ENCODE measurements at places on chromosomes 2 and 18.
A peak's percentile ranks its signal among the peaks of the same experiment; 100 is the strongest.

DNA sequence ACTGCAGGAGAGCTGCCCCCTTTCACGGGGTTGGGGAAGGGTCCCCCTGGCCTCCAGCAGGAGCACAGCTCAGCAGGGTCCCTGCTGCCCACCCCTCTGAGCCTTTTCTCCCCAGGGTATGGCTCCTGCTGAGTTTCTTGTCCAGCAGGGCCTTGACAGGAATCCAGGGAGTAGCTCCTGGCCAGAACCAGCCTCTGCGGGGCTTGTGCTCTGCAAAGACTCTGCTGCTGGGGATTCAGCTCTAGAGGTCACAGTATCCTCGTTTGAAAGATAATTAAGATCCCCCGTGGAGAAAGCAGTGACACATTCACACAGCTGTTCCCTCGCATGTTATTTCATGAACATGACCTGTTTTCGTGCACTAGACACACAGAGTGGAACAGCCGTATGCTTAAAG lies 21.2 kb downstream of the FOSL2 start:
- DNase-seq, result no peak

DNA sequence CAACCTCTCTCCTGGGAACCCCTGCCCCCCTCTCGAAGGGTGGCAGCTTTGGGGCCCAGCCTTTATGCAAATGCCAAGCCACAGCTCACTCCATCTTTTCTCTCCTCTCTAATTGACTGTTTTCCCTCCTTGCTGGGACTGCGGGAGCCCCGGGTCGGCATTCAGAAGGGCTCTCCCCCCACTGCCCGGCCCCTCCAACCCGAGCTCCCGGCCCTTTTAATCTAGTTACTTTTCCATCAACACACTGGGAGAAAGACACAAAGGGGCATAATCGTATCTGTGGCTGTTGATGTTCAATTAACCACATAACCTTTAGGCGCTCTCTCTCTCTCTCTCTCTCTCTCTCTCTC lies 95.4 kb downstream of the INHBB start:
- no peak for DNase-seq

GRCh38 chr18:48993586-48993985 lies 42.8 kb upstream of the SMAD7 start:
- peak; percentile 23 for DNase-seq

DNA sequence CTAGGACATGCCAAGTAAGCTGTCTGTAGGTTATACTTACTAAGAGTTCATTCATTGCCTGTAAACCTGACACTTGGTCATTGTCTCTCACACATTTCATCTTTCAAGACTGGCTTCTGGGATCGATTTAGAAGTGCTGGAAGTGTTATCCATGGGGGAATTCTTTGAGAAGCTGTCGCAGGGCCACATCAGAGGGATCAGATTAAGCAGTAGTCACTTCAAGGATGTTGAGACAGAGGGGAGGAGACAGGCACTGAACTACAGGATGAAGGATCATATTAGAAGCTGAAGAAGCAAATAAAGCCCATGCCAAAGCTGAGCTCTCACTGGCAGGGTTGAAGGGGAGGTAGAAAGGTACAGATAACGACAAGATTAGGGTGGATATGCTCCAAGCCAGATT lies 49.0 kb downstream of the CDK15 start:
- no peak for DNase-seq

GRCh38 chr2:164515734-164516133 lies 105.5 kb downstream of the GRB14 start:
- no peak for DNase-seq

DNA sequence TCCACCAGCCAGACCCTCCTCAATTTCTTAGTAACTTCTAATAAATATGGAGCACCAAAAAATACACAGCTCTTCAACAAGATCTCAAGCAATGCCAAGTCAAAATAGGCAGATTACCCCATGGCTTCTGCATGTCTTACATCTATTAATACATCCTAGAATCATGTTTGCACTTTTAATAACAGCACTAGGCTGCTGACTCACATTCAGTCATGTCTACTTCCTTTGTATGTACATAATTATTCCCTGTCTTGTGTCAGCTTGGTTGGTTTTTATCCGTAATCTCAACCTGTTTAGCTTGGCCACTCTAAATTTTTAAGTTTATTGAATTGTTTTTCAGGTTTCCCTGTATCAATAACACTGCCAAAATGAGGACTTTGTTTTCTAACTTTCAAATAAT lies 420.1 kb upstream of the ACVR2A start:
- no peak for DNase-seq

- DNase-seq, result no peak
These were observed 58.2 kb downstream of the MYT1L start for GRCh38 chr2:2272841-2273240.

DNA sequence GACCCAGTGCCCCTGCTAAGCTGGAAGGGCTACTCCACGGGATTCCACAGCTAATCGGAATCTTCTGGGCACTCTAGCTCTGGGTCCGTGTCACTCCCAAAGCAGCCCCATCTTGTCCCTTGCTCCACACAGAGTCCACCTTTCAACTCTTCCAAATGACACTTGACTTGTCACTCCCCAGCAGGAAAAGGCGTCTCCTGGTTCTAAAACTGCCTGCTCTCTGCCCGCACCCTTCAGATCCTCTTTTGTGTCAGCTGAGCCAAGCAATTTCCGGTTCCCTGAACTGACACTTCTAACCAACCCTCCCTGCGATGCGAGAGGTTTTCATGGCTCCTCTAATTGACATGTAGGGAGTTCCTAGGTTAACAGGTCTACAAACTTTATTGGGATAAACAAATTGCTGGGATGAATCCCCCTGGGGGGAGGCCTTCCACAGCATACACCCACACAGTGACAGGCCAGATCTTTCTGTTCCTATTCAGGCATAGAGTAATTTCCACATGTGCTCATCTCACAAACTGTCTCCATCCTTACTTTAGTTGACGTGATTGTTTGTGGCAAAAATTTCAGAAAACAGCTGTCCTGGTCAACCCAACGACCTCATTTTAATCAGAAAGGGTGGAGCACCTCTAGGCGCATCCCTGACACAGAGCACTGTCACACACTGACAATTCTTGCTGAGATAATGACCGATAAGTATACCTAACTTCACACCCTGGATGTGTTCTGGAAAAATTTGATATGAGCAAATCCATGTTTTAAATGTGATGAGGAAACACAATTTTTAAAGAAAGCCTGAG lies 104.9 kb downstream of the RBMS1 start:
- peak; percentile 55 for DNase-seq

GRCh38 chr2:55961318-55961911 lies 37.8 kb upstream of the EFEMP1 start:
- no peak for DNase-seq

DNA sequence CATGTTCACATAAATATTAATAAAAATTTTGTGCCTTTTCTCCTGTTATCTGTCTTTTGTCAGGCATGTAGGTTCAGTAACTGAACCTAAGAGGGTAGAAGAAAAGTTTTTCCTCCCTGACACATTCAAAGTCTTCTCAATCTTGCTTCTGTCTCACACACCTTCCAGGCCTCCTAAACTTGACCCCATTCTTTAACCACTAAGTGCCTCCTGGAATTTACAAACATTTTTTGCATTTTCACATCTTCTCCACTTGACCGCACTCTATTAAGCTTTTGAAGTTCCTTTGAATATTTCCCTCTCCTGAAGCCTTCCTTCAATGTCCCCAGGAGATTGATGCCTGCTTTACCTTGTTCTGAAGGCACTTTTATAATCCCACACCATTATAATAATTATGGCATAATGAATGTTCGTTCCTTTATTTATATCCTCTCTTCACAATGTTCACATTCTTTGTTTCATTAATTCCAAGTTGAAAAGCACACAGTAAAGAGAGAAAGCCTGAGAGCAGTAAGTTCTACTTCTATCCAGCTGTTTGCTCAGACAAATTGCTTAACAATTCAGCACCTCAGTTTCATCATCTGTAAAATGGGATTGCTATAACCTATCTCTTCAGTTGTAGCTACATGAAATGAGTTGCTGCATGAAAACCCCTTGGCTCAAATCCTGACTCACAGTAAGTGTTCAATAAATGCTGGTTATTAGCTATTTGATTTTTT lies 184.8 kb upstream of the KLHL29 start:
- DNase-seq, result no peak

- DNase-seq, result no peak
These were observed 175.1 kb downstream of the ANKRD30B start for GRCh38 chr18:14922965-14923565.

DNA sequence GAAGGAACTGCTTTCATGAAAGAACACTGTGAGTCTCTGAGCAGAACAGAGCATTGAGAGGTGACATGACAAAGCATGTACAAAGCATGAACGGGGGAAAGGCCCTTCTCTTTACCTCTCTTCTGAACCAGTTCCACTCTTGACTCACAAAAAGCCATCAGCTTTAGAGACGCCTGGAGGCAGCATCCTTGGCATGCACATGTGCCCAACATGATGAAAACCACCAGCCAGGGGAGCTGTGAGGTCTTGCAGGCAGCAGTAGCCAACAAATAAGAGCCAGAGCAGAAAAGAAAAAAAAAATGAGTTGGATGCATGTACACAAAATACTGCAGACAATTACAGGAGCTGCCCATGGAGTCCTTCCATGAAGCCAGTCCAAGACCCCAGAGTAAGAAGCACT lies 95.5 kb upstream of the AGAP1 start:
- DNase-seq, result no peak

DNA sequence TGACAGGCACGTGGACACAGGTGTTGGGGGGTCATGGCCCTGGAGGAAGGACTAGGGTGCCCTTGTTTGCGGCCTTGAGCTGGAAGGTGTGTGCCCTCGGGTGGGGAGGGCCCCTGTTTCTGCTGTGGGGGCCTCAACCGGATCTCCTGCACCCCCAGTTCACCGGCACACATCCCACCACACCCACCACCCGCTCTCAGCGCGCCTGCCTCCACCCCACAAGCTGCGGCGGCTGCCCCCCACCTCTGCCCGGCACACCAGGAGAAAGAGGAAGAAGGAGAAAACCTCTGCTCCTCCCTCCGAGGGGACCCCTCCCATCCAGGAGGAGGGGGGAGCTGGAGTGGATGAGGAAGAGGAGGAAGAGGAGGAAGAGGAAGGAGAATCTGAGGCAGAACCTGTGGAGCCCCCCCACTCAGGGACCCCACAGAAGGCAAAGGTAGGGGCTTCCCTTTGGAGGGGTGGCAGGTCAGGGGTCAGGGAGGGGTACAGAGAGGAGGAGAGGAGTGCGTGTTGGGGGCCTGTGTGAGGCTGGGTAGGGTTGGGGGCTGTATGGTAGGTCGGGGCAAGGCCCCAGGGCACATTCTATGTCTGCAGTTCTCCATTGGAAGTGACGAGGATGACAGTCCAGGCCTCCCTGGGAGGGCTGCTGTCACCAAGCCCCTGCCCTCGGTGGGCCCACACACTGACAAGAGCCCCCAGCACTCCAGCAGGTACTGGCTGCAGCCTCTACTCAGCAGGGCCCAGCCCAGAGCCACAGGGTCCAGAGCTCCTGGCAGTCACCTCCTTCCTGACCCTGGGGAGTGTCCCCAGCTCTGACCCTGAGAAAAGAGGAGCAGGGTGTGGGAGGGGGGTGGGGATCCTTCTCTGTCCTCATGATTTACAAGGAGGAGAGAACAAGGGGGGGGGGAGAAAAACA lies 1.8 kb downstream of the SLC4A3 start:
- DNase-seq, result no peak

Data from Right ventricle myocardium superior (tissue), 1 donor.